Caudate nucleus (tissue), 63 donors: ENCODE measurements at places on chromosomes 3 and 15.

- DNase-seq = no peak
These were observed 228.9 kb upstream of the PRICKLE2 start for GRCh38 chr3:64454179-64454578.

GRCh38 chr3:2311022-2311421, 212.4 kb downstream of the CNTN4 start:
- no peak for DNase-seq

GRCh38 chr3:44409640-44410410, 67.6 kb downstream of the ZNF445 start:
- no peak for DNase-seq

GRCh38 chr3:58670506-58671135, 4.0 kb upstream of the FAM3D start:
- DNase-seq = no peak

DNA sequence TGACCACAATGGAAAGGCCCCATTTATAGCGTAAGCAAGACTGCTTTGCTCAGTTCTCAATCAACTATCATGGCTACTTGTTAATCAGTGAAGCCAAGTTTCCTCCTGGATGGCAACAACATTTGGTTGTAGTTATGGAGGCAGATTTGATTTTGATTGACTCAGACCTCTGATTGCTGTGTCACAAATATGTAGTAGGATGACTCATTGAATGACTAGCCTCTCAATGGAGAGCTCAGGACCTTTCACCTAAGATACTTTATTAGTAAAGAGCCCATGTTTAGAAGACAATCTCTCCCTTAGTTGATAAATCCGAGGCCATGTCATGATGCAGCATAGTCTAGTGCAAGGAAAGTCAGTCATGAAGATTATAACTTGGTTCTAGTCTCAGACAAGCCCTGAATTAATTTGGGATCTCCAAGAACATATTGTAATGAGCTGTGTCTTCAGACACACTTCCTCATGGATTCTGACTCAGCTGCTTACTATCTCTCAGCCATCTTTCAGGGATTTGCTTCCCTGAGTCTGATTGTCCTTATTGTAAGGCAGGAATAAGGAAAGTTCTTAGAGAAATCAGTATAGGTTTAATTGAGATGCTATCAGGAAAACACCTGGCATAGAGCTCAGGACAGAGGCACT, 397.4 kb upstream of the TMCO5A start:
- no peak for DNase-seq

- no peak for DNase-seq
These were observed 19.7 kb downstream of the FAM107A start for GRCh38 chr3:58557491-58557890.

DNA sequence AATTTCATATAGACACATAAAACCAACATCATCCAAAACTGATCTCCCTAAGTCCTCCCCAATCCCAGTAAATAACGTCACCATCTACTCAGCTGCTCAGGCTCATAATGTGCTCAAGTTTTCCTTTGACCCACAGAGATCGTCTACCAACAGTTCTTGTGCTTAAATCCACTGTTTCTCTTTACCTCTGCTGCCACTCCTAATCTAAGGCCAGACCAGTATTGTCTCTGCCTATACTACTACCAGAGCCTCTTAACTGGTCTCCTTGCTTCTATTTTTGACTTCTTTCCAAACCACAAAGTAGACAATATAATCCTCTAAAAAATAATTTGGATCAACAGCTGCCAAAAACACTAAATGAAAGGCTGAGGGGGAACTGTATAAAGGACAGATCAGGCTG, 65.3 kb downstream of the CLASP2 start:
- no peak for DNase-seq

- no peak for DNase-seq
These were observed 187.8 kb downstream of the TLE3 start for GRCh38 chr15:69909719-69910444.

DNA sequence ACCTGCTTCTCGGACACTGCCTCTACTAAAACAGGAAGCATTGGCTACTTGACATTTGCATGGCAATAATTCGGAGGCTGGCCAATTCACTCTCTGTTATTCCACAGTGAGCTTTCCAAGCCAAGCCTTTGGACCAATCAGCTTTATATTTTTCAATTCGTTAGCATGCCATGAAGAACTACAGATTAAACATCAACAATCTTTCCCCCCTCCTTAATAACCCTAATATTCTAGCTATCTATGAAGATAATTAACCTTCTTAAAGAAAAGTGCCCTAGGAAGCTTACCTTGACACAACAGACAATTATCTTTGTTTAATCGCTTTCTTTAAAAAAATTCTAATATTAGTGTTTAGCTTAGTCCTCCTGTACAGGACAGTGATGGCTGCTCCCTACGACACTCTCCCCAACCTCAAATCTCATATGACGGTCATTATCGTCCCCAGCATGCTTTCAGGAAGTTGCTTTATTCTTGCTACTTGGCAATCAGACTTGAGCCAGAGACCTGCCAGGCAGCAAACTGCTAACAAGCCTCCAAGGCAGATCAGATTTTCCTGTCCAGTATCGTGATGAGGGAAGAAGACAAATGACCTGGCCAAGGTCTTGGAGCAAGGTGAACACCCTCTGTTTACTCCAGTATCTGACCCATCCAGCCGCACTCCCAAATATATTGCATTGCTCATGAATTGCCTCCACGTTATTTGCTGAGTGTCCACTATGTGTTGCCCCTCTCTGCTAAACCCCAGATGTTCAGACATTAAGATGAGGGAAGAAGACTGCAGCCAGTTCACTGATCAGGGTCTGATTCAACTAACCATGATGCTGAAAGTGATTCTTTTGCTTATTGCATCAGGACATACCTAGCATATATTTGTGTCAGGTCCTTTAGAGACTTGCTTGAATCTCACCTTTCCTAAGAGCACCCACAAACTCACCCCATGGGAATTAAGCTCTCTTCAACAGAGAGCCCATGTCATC, 68.1 kb upstream of the LPP start:
- DNase-seq = no peak

- DNase-seq = no peak
These were observed 26.1 kb downstream of the SEMA6D start for GRCh38 chr15:47743385-47743784.

DNA sequence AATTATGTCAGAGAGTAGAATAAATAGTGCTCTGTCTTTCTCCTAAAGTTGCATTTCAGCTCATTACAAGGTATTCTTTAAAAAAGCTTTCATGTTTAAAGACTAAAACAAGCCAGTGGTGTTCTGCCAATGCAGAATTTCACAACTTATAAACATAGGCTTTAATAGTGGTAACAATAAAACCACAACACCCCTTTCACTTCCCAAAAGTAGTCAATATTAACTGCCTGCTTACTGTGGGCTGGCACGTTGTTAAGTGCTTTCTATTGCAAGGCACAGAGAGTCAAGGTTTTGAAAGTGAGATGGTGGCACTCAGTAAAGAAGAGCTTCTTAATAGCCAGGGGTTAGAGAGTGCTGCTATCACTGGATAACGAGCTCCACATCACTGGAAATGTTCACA, 8.4 kb upstream of the RTP1 start:
- DNase-seq = no peak

GRCh38 chr15:99324082-99324620, 72.9 kb downstream of the LRRC28 start:
- DNase-seq = no peak
